ENCODE measurements at places on chromosomes 3 and 15.

DNA sequence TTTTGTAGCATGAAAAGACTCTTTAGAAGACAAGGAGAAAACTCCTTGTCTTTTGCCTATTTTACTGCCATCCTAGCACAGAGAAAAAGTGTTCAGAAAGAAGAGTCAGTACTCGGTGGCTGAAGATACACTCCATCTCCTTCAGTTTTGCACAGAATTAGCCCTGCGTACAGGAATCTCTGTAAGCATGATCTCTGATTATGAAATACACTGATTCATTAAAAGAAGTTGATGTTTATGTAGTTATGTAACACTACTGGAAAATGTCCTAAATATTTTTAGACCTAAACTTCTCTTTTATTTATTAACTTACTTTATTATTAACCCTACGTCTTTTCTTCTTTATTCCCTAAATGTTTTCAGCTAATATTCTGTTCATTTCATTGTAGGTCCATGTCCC lies 138.4 kb downstream of the LEKR1 start:
- DNase-seq, result no peak
- no peak overlapping the region for H3K4me3 ChIP-seq
- H3K36me3 ChIP-seq, result peaks cover 2% of the 10 kb centered on the region
- no peaks in the 10 kb centered on the region for H3K4me1 ChIP-seq

GRCh38 chr3:158743664-158744566 lies 11.7 kb upstream of the RARRES1 start:
- no peak overlapping the region for H3K4me3 ChIP-seq
- DNase-seq, result no peak
- H3K4me1 ChIP-seq, result peaks cover 3% of the 10 kb centered on the region
- H3K27me3 ChIP-seq, result no peaks in the 10 kb centered on the region

GRCh38 chr3:30439451-30440053 lies 166.8 kb upstream of the TGFBR2 start:
- peaks cover 23% of the 10 kb centered on the region for H3K4me1 ChIP-seq
- no peaks in the 10 kb centered on the region for H3K36me3 ChIP-seq
- no peak for DNase-seq
- H3K27me3 ChIP-seq, result no peaks in the 10 kb centered on the region
- H3K27ac ChIP-seq, result no peak overlapping the region

DNA sequence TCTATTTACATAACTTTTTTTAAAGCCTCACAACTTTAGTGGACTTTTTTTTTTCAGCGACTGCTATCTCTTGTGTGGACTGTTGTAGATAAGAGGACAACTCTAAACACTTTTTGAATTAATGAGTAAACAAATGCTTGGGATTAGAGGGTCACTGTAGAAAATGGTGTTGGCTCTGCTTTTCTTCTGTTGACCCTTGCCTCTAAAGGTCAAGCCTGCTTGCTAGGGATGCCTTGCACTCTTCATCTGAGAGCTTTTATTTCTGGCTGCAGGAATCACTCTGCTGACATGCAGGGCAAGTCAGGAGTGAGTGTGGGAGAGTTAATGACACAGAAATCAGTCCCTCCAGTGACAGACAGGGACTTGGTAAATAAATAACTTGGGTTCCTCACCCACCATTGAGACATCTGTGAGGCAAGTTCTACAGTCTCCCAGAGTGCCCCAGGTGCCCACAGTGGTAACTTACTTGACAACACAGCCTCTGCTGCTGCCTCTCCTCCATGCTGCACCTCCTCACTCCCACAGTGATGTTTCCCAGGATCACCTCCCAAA lies 390.1 kb downstream of the IL20RB start:
- DNase-seq, result no peak
- no peak overlapping the region for H3K4me3 ChIP-seq
- no peak overlapping the region for H3K27ac ChIP-seq
- H3K36me3 ChIP-seq, result no peaks in the 10 kb centered on the region

GRCh38 chr3:13601692-13602080 lies 52.8 kb downstream of the FBLN2 start:
- H3K27ac ChIP-seq, result no peak overlapping the region
- H3K4me3 ChIP-seq, result no peak overlapping the region
- peaks cover 3% of the 10 kb centered on the region for H3K36me3 ChIP-seq
- H3K27me3 ChIP-seq, result peaks cover 11% of the 10 kb centered on the region
- no peak for DNase-seq

DNA sequence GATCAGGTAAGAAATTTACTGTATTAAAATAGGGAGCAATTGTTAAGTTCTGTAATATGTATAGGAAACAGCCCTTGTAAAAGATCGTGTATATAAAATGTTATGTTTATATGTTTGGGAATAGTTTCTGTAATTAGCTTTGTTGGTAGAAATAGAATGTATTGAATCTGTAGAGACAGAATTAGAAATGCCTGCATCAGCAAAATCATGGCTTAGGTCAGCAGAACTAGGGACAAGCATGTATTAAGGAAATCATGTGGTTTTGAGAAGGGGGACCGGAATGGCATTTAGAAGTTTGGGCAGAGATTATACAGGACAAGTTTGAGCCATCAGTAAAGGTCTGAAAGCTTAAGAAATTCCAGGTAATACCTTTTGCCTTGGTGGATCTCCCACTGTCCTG lies 177.9 kb downstream of the ERC2 start:
- no peaks in the 10 kb centered on the region for H3K27me3 ChIP-seq
- H3K4me3 ChIP-seq, result no peak overlapping the region
- no peaks in the 10 kb centered on the region for H3K36me3 ChIP-seq
- no peaks in the 10 kb centered on the region for H3K4me1 ChIP-seq

- DNase-seq, result no peak
- H3K27me3 ChIP-seq, result no peaks in the 10 kb centered on the region
- no peak overlapping the region for H3K4me3 ChIP-seq
- H3K4me1 ChIP-seq, result peaks cover 9% of the 10 kb centered on the region
- no peaks in the 10 kb centered on the region for H3K36me3 ChIP-seq
- no peak overlapping the region for H3K27ac ChIP-seq
Measured at GRCh38 chr15:99729920-99730319, 3.3 kb downstream of the LYSMD4 start.

- H3K4me1 ChIP-seq, result peaks cover 21% of the 10 kb centered on the region
- DNase-seq, result peak; percentile 16
- peak overlapping the region; percentile 21 for H3K27ac ChIP-seq
- no peak overlapping the region for H3K4me3 ChIP-seq
- no peaks in the 10 kb centered on the region for H3K36me3 ChIP-seq
- no peaks in the 10 kb centered on the region for H3K27me3 ChIP-seq
Measured at GRCh38 chr3:177251755-177252154, 54.5 kb upstream of the TBL1XR1 start.

DNA sequence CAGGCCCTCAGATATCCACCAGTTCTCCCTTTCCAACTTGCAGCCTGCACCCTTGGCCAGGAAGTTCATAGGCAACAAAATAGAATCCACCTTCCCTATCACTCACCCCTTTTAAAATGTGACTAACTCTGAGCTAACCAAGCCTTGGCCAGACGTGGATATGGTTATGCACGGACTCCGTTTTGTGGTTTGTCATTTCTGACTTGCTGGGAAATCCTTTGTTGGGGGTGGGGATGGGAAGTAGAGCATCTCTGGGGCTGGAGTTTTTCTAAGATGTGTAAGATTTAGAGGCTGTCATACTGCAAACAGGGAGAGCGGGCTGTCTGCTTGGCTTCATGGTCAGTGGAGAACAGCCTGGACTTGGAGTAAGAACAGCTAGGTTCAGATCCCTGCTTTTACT lies 62.6 kb downstream of the SMAD3 start:
- H3K4me3 ChIP-seq, result no peak overlapping the region
- no peaks in the 10 kb centered on the region for H3K27me3 ChIP-seq
- peaks cover 64% of the 10 kb centered on the region for H3K4me1 ChIP-seq

- DNase-seq, result no peak
- H3K36me3 ChIP-seq, result no peaks in the 10 kb centered on the region
- peaks cover 24% of the 10 kb centered on the region for H3K27me3 ChIP-seq
Measured at GRCh38 chr15:33314069-33314468, 3.3 kb downstream of the RYR3 start.

- no peak overlapping the region for H3K27ac ChIP-seq
- DNase-seq, result no peak
- no peaks in the 10 kb centered on the region for H3K27me3 ChIP-seq
- no peak overlapping the region for H3K4me3 ChIP-seq
Measured at GRCh38 chr3:100269410-100270214, 8.8 kb downstream of the TBC1D23 start.

DNA sequence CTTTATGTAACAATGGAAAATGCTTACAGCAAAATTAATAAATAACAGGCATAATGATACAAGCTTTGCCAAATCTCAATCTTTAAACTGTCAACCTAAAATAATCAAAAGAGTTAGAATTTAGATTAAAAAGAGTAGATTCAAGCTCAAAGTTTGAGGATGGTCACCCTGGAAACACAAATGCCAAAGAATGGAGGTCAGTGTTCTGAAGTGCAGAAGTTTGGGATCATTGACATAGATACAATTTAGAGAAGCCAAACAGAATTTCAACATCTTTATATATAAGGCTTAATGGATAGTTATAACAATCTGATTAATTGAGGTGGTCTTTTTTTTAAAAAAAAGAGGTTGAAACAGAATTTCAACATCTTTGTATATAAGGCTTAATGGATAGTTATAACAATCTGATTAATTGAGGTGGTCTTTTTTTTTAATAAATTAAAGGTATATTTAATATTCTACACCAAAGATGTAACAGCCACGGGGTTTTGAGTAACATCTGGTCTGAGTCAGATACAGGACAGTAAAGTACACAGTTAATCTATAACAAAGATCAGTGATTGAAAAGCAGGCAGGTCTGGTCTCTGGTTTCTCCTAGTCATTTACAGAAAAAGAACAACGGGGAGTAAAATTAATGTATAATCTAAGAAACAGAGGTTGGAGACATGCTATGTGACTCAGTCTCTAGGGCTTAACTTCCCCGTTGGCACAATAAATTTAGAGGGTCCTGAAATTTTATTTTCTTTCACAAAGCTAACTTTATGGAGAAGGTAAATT lies 490.7 kb downstream of the GBE1 start:
- H3K4me3 ChIP-seq, result no peak overlapping the region
- DNase-seq, result no peak
- H3K36me3 ChIP-seq, result no peaks in the 10 kb centered on the region

DNA sequence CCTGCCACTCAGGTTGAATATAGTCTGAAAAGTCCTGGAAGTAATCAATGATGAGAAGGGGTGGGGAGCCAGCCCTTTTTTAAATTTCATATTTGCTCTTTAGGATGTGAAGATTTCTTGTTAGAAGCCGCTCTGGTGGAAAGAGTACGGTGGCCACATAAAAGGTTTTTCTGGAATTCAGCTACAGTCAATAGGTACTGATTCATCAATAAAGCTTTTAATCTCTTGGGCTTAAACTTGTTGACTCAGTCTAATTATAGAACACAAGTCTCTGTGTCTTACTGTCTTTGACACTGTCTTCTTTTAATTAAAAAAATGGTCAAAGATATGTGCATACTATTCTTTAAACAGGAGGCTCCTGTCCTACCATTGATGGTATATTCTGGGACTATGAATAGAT lies 99.9 kb upstream of the TP63 start:
- no peaks in the 10 kb centered on the region for H3K4me1 ChIP-seq
- H3K36me3 ChIP-seq, result no peaks in the 10 kb centered on the region
- H3K4me3 ChIP-seq, result no peak overlapping the region

DNA sequence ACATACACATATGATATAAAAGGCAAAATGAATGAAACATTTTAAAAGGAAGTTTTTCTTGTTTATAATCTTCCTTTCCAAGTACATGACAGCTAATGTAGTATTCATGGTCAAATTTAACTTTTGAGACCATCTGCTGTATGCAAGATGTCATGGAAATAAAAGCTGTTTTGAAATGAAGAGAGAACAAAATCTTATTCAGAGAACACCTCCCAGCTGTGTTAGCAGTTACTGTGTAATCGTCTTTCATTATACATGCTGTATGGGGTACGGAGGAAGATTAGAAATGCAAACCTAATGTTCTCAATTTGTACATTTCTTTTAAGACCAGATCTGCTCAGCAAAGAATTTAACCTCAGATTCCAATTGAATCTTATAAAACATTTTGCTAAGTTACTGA lies 1182.3 kb downstream of the OTOL1 start:
- H3K4me1 ChIP-seq, result no peaks in the 10 kb centered on the region
- no peak overlapping the region for H3K4me3 ChIP-seq
- no peak for DNase-seq
- no peaks in the 10 kb centered on the region for H3K36me3 ChIP-seq
- no peaks in the 10 kb centered on the region for H3K27me3 ChIP-seq
- H3K27ac ChIP-seq, result no peak overlapping the region

- no peak for DNase-seq
- H3K27ac ChIP-seq, result no peak overlapping the region
- no peaks in the 10 kb centered on the region for H3K27me3 ChIP-seq
- H3K36me3 ChIP-seq, result no peaks in the 10 kb centered on the region
- no peaks in the 10 kb centered on the region for H3K4me1 ChIP-seq
Measured at GRCh38 chr3:145767909-145768308, 393.1 kb downstream of the PLOD2 start.

- H3K4me1 ChIP-seq, result no peaks in the 10 kb centered on the region
- peaks cover 2% of the 10 kb centered on the region for H3K36me3 ChIP-seq
- DNase-seq, result no peak
- H3K27me3 ChIP-seq, result peaks cover 5% of the 10 kb centered on the region
Measured at GRCh38 chr3:139745831-139746230, 68.1 kb upstream of the NMNAT3 start.

DNA sequence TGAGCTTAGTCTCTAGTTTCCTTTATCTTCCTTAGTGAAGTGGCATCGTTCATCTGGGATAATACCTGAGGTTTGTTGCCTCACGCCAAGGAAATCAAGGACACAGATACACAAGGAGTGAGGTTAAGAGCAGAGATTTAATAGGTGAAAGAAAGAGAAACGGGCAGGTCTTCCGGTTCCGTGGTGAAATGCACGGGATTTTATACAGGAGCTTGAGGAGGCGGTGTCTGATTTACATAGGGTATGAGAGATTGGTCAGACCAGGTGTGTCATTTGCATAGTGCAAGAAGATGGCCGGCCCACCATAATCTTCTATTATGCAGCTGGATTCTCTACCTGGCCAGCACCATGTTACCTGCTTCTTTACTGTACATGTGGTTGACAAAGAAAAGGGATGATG lies 17.2 kb downstream of the ARRDC4 start:
- H3K4me1 ChIP-seq, result no peaks in the 10 kb centered on the region
- no peak overlapping the region for H3K27ac ChIP-seq
- no peaks in the 10 kb centered on the region for H3K36me3 ChIP-seq
- DNase-seq, result no peak
- H3K27me3 ChIP-seq, result no peaks in the 10 kb centered on the region

GRCh38 chr3:51988286-51989146 lies 5.2 kb downstream of the ACY1 start:
- no peak for DNase-seq
- no peak overlapping the region for H3K4me3 ChIP-seq
- H3K4me1 ChIP-seq, result peaks cover 14% of the 10 kb centered on the region
- peak overlapping the region; percentile 52 for H3K27ac ChIP-seq
- H3K36me3 ChIP-seq, result peaks cover 4% of the 10 kb centered on the region
- H3K27me3 ChIP-seq, result no peaks in the 10 kb centered on the region

GRCh38 chr3:193665370-193665989 lies 72.5 kb downstream of the OPA1 start:
- no peak for DNase-seq
- no peaks in the 10 kb centered on the region for H3K4me1 ChIP-seq
- H3K4me3 ChIP-seq, result no peak overlapping the region
- no peaks in the 10 kb centered on the region for H3K27me3 ChIP-seq

- H3K4me3 ChIP-seq, result no peak overlapping the region
- no peak for DNase-seq
- no peaks in the 10 kb centered on the region for H3K27me3 ChIP-seq
- no peak overlapping the region for H3K27ac ChIP-seq
Measured at GRCh38 chr3:87120881-87121280, 106.2 kb upstream of the CHMP2B start.

All from memory B cell (primary cell).